Lower lobe of right lung (tissue), 2 donors: ENCODE measurements at places on chromosomes 11 and 22. TPM values are rescaled to one million over a fixed set of nuclear protein-coding genes. Genes with fewer than 3 reads are reported as not detected.

- H3K4me3 ChIP-seq, result no peak overlapping the region
- peak; percentile 22 for DNase-seq
- no peaks in the 10 kb centered on the region for H3K27me3 ChIP-seq
- no peak overlapping the region for H3K27ac ChIP-seq
- H3K4me1 ChIP-seq, result peaks cover 69% of the 10 kb centered on the region
- peaks cover 7% of the 10 kb centered on the region for H3K36me3 ChIP-seq
These were observed 13.2 kb downstream of the VPS37C start for GRCh38 chr11:61147791-61148620.

SLC25A45 gene
- total RNA-seq, result 13.0 TPM

- no peak overlapping the region for H3K4me3 ChIP-seq
- H3K36me3 ChIP-seq, result no peaks in the 10 kb centered on the region
- no peak for DNase-seq
- H3K27ac ChIP-seq, result no peak overlapping the region
These were observed 38.5 kb upstream of the SPON1 start for GRCh38 chr11:13923716-13924650.

ACTN3 gene
- 0.24 TPM for total RNA-seq

DNA sequence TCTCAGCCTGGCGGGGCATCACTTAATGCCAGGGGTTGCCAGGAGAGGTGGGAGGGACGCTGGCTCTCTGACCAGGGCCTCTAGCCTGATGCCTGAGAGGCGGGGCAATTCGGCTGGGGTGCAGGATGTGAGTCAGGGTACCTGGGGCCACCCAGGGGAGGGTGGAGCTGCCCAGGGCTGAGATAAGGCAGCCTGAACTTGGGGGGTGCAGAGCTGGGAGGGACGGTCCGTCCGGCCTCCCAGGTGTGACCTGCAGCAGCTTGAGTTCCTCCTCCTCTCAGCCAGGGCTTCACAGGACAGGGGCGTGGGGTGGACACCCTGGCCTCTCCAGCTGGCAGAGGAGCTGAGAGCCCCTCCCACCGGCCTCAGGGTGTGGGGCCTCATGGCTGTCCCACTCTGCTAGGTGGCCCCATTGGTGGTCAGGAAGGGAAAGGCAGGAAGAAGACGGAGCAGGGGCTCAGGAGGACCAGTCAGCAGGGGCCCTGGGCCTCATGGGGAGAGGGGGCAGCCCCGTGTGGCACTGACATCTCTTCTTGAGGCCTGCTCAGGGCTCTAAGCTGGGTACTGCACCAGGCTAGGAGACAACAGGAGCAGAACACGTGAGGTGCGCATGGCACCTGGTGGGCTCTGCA lies 942 bp upstream of the RPS6KA4 start:
- peaks cover 43% of the 10 kb centered on the region for H3K4me1 ChIP-seq
- peak overlapping the region; percentile 90 for H3K27ac ChIP-seq
- no peaks in the 10 kb centered on the region for H3K27me3 ChIP-seq
- peak overlapping the region; percentile 91 for H3K4me3 ChIP-seq
- H3K36me3 ChIP-seq, result peaks cover 33% of the 10 kb centered on the region

SLC43A3 gene
- total RNA-seq, result 102 TPM

- no peaks in the 10 kb centered on the region for H3K4me1 ChIP-seq
- no peak overlapping the region for H3K4me3 ChIP-seq
- H3K36me3 ChIP-seq, result no peaks in the 10 kb centered on the region
- H3K27me3 ChIP-seq, result no peaks in the 10 kb centered on the region
- DNase-seq, result no peak
These were observed 435.3 kb downstream of the SOX6 start for GRCh38 chr11:15920856-15921629.

DNA sequence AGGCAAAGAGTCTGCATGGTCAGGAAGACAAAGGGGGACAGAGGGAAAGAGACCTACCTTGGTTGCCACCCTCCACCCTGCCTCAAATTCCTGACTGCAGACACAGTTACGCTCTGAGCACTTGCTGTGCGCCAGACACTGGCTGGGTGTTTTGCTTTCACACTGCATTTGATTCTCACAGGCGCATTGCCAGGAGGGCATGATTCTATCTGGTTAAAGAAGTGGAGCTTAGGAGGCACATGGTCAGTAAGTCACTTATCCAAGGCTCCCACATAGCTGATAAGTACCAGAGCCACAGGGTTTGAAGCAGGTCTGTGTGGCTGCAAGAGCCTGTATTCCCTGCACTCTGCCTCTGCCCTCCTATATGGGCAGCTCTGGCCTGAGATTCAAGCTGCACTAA lies 103.9 kb downstream of the TIMP3 start:
- H3K27me3 ChIP-seq, result no peaks in the 10 kb centered on the region
- no peak overlapping the region for H3K4me3 ChIP-seq

DNA sequence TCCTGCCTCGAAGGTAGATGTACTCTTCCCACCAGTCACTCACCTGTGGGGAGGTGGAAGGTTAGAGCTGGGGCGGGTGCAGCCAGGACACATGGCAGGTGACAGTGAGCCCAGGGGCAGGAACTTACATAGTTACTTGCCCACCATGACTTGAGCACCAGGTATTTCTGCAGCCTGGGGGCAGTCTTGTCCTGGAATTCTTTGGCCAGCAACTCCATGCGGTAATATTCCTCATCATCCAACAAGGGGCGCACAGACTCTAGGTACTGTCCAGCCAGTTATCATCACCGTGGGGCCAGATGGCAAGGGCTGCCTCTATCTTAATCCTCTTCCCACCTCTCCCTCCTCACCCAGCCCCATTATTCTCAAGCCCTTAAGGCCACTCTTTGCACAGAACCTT lies 2.2 kb downstream of the CPT1B start:
- H3K4me1 ChIP-seq, result peaks cover 2% of the 10 kb centered on the region
- H3K27me3 ChIP-seq, result no peaks in the 10 kb centered on the region
- H3K4me3 ChIP-seq, result no peak overlapping the region
- no peak overlapping the region for H3K27ac ChIP-seq
- DNase-seq, result no peak

- no peaks in the 10 kb centered on the region for H3K36me3 ChIP-seq
- H3K4me3 ChIP-seq, result no peak overlapping the region
- no peak for DNase-seq
- H3K27me3 ChIP-seq, result no peaks in the 10 kb centered on the region
- peaks cover 63% of the 10 kb centered on the region for H3K4me1 ChIP-seq
These were observed 7.4 kb downstream of the PTPRJ start for GRCh38 chr11:47987781-47988180.

MMP8 gene
- 0.44 TPM for total RNA-seq

DNA sequence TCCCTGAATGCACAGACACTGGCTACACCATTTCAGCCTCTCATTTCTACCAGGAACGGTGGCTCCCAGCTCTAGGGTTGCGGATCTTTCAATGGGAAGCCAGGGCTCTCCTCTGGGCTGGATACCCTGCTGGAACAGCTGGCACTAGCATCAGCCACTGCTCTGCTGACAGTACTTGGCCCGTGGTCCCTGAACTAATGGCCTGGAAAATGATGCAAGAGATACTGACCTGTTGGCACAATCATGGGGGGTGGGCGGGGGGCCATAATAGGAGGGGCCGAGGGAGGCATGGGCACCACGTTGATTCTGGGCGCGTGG lies 10.7 kb upstream of the TBC1D10A start:
- no peak overlapping the region for H3K27ac ChIP-seq
- H3K4me1 ChIP-seq, result no peaks in the 10 kb centered on the region
- H3K36me3 ChIP-seq, result peaks cover 100% of the 10 kb centered on the region
- no peak for DNase-seq

FDXACB1 gene
- 2.4 TPM for total RNA-seq

DNA sequence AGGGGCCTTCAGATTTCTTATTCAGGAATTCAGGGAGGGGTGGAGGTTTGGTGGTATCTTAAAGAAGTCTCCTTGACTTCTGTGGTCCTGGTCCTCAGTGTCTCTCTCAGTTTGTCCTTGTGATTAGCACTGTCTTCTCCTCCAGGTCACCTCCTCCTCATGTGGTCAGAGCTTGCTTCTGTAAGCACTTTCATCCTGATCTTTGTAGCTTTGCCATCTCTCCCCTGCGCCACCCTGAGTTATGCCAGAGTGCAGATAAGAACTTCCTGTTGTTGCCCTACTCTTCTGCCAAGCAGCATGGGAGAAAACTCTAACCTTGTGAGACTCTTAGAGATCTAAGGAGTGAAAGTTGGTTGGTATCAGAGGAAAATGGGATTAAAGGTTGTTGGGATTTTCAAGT lies 30.9 kb downstream of the MICAL2 start:
- H3K27ac ChIP-seq, result peak overlapping the region; percentile 37
- H3K4me1 ChIP-seq, result peaks cover 90% of the 10 kb centered on the region
- no peak for DNase-seq
- H3K36me3 ChIP-seq, result peaks cover 4% of the 10 kb centered on the region
- no peaks in the 10 kb centered on the region for H3K27me3 ChIP-seq

OR52H1 gene
- 0.35 TPM for total RNA-seq

DNA sequence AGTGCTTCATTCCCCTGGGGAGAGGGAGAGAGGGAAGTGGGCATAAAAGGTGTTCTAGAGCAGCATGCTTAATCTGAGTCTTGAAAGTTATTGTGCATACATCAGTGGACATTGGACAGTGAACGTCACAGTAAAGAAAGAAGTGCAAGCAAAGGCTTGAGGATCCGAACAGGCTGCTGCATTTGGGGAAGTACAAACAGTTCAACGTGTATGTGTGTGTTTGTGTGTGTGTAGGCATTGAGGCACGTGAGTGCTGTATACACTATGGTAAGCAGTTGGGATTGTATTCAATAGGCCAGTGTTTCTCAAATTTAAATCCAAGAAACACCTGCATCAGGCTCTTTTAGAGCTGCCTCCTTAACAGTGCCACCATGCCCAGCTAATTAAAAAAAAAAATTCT lies 10.4 kb upstream of the EIF3M start:
- no peak for DNase-seq
- no peaks in the 10 kb centered on the region for H3K4me1 ChIP-seq
- no peaks in the 10 kb centered on the region for H3K36me3 ChIP-seq
- H3K4me3 ChIP-seq, result no peak overlapping the region
- H3K27ac ChIP-seq, result no peak overlapping the region

GRCh38 chr22:27994481-27995331 lies 75.7 kb upstream of the PITPNB start:
- H3K4me1 ChIP-seq, result no peaks in the 10 kb centered on the region
- no peak overlapping the region for H3K4me3 ChIP-seq
- H3K27ac ChIP-seq, result no peak overlapping the region
- peak; percentile 37 for DNase-seq
- H3K27me3 ChIP-seq, result no peaks in the 10 kb centered on the region

DNA sequence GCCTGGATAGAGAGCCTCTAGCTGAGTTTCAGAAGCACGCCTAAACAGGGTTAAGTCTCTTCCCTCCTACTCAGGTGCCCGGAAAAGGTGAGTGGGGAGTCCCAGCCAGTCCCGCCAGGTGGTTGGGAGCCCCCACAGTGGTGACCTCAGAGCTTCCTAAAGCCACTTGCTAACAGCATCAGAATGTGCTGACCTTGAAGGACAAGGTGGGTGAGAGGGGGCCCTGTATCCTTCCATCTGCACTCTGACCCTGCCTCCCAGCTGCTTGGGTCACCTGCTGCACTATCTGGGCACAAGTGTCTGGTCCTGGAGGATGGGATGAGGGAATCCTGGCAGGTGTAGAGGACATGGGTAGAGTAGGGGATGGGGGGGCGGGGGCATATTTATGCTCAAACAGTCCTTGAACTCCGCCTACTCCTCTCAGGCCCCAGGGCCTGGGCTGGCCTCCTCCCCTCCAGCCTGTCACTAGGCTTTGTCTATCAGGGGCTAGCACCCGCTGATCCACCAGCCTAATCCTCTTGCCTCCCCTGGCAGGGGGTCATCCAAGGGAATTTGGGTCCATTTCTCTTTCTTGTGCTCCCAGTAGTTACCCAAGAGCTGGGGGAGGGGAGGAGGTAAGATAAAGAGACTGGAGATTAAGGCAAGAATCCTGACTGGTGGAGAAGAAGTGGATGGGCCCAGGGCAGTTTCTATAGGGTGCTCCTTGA lies 3.4 kb downstream of the USP2 start:
- H3K36me3 ChIP-seq, result no peaks in the 10 kb centered on the region
- no peak overlapping the region for H3K4me3 ChIP-seq
- no peaks in the 10 kb centered on the region for H3K27me3 ChIP-seq
- no peak overlapping the region for H3K27ac ChIP-seq
- DNase-seq, result no peak

- peaks cover 28% of the 10 kb centered on the region for H3K36me3 ChIP-seq
- peaks cover 7% of the 10 kb centered on the region for H3K4me1 ChIP-seq
- no peak overlapping the region for H3K27ac ChIP-seq
- H3K4me3 ChIP-seq, result no peak overlapping the region
- no peaks in the 10 kb centered on the region for H3K27me3 ChIP-seq
These were observed 3.0 kb downstream of the UCP3 start for GRCh38 chr11:74005721-74006517.

MMP12 gene
- total RNA-seq, result 0.27 TPM

OR52I2 gene
- total RNA-seq, result not detected

DNA sequence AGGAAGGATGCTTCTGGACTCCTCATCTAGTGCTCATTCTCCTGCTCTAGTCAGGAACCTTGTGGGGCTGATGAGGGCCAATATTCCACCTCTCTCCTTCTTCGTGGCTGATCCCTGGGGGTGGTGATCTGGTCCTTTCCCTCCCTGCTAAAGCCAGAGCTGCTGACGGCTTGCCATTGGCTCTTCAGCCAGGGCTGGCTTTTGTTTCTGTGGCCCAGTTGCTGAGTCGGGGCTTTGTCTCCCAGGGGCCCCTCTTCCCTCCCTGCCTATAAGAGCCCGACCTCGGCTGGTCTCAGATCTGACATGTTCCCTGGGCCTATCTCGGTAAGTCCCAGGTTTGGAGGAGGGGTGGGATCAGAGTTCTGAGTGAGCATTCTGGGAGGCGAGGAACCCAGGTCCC lies at the start of gene CRYBA4:
CRYBA4 (plus strand) TSS at position 301 of the 400 bp plus-strand sequence. CDS start 634 bp downstream, outside the sequence.
- DNase-seq, result no peak
- no peaks in the 10 kb centered on the region for H3K27me3 ChIP-seq
- H3K27ac ChIP-seq, result no peak within 1 kb of the TSS
- peaks cover 22% of the 10 kb centered on the region for H3K4me1 ChIP-seq

DNA sequence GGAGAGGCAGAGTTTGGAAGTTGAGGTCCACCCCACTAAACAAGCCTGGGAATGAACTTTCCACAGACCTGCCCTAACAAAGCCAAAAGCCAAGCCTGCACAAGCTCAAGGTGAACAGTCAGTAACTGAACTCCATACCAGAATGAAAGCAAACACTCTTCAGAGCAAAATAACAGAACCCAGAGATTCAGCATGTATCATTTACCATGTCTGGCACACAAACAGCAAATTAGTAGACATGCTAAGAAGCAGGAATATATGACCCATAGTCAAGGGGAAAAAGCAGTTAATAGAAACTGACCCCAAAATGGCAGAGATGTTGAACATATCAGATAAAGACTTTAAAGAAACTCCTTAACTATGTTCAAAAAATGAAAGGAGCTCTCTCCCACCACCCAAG lies 31.3 kb downstream of the TBX1 start:
- H3K27ac ChIP-seq, result no peak overlapping the region
- H3K36me3 ChIP-seq, result no peaks in the 10 kb centered on the region
- H3K4me3 ChIP-seq, result no peak overlapping the region
- no peaks in the 10 kb centered on the region for H3K27me3 ChIP-seq
- DNase-seq, result no peak

SPI1 gene
- 295 TPM for total RNA-seq

PARVB gene
- 44.7 TPM for total RNA-seq

ARHGEF17 gene
- total RNA-seq, result 56.5 TPM

GRCh38 chr11:101881586-101881985 lies 33.2 kb upstream of the CEP126 start:
- no peak for DNase-seq
- H3K4me3 ChIP-seq, result no peak overlapping the region
- H3K27ac ChIP-seq, result no peak overlapping the region

OR8D1 gene
- not detected for total RNA-seq

- H3K27me3 ChIP-seq, result no peaks in the 10 kb centered on the region
- H3K27ac ChIP-seq, result peak overlapping the region; percentile 76
- H3K4me3 ChIP-seq, result peak overlapping the region; percentile 57
- peaks cover 70% of the 10 kb centered on the region for H3K4me1 ChIP-seq
These were observed 40.5 kb downstream of the IL18BP start for GRCh38 chr11:72039031-72039855.
